Stimulated activated CD8-positive, alpha-beta memory T cell treated with anti-CD3 and anti-CD28 coated beads, Interleukin-4, amount 100 ng/mL, for 1 hour (primary cell): ENCODE measurements at places on chromosomes 12 and 14.

DNA sequence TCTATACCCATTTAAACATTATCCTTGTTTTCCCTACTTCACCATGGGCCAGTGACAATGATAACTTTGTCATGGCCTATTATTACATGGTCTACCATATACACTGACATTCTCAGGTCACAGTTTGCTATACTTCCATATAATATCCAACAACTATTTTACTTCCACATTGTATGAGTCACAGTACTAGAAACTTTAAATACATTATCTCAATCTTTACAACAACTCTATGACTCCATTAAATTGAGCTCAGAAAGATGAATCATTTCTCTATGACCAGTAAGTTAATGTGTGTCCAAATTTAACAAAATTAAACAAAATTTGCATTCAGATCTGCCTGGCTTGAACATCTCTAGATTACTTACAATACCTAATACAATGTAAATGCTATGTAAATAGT is 93.9 kb downstream of the PLEKHG7 start:
- no peak for DNase-seq

DNA sequence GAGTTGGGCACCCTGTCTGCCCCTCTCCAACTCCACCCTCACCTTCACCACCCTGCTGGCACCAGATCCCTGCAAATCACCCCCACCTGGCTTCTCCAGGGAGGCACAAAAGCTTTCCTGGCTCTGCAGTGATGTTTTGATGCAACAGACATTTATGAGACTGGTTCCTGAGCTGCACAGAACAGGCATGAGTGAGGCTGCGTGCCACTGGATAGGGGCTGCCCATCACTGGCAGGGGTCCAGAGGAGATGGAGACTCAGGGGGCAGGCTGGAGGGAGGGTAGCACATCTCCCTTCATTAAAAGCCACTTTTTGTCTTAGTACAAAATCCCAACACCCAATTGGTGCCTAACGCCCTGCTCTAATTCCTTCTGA is 17.3 kb upstream of the ZDHHC22 start:
- DNase-seq: no peak

- no peak for DNase-seq
These were observed at the start of gene RND1 for GRCh38 chr12:48865281-48866051. TSS of gene RND1 (minus strand) at chr12:48865870. CDS start at chr12:48865767, 103 bp downstream.

- DNase-seq: no peak
These were observed 496 bp downstream of the PPP2R5C start for GRCh38 chr14:101761881-101762529.

DNA sequence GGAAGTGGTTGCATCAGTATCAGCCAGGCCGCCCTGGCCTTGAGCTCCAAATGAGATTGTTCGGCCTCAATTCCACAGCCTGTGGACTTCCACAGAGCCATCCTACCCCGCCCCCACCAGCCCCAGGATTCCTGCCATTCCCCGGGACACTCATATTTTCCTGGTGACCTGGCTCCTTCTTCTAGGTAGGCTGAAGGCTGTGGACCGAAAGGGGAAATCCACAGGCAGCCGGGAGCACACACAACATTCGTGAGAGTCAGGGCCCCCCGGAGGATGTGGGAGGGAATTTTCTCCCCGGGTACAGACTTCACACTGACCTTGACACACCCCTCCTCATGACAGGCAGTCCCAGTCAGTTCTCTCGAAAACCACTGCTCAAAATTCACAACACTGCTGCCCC is 39.9 kb downstream of the RIN3 start:
- DNase-seq: no peak

DNA sequence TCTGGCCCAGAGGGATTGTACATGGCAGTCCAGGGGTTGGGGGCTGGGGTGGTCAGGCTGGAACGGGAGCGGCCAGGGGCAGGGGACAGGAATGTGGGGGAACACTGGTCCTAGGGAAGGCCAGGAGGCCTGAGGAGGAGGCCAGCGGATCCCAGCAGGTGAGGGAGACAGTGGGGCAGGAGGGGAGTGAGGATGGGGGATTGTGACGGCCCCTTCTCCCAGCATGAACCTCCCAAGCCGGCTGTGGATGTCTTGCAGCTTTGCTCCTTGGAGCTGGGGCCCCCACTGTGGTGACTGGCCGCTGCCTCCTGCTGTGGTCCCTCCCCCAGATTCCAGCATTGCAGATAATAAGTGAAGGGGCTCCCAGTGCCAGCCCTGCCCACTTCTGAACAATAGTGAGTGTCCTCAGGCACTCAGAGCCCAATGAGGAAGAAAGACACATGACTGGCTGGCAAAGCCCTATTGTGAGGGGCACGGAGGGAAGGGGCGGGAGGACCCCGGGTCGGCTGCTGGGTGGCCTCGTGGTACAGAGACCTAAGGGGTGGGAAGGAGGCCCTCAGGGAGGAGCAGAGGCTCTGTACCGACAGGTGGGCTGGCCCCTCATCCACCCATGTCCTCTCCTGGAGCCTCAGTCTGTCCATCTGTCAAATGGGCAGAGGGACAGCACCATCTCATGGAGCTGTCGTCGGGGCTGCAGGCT is 215.0 kb downstream of the KIF26A start:
- no peak for DNase-seq

- DNase-seq: no peak
These were observed 14.3 kb downstream of the SERPINA1 start for GRCh38 chr14:94374116-94374515.

DNA sequence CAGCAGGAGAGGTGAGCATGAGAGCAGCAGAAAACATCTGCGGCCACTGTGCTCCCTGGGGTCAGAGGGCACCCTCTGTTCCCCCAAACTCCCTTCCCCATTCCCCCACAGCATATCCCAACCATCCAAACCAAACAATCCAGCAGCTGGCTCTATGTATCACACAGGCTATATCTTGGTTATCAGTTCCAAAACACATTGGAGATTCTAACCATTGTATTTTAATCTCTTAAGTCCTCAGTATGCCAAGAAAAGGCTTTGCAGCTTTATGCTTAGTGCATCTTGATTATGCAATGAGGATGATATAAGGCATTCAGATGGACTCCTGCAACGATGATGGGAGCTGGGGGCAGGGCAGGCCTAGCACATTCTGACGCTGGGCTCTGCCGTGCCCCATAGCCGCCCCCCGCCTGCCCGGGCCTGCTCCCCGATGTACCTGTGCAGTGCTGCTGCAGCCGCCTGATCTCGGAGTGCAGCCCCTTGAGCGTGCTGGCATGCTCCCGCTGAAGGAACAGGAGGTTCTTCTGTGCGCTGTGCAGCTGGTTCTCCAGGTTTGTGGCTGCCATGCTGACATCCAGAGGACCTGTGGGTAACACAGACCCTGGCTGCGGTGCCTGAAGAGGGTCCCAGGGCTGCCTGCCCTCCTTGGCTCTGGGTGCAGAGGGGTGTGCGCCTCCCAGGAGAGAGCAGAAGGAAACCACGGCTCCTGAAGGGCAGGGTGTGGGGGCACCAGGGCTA is 29.6 kb downstream of the CCDC92 start:
- no peak for DNase-seq

- DNase-seq: no peak
These were observed at the start of gene HCAR1 for GRCh38 chr12:122730215-122731014. TSS of gene HCAR1 (minus strand) at chr12:122730844. CDS start at chr12:122730339, 505 bp downstream.

DNA sequence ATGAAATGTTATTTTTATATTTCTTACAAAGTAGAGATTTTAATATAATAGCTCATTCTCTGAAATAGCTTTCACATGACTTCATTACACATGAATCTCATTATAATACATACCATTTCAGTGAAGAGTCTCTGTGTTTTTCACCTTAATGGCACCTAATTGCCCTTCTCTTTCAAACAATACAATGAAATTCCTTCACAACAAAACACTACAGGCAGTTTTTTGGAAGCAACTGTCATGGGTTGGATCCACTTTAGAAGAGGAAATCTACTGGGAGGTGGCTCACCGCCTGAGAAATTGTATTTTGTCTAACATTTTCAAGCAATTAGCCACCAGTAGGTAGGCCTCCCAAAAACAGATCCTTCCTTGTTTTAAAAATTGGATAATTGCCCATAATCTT is 40.3 kb upstream of the RGS6 start:
- no peak for DNase-seq

GRCh38 chr12:4874671-4875070 is 35.0 kb upstream of the KCNA1 start:
- DNase-seq: no peak

GRCh38 chr12:50922820-50923219 is 29.5 kb upstream of the HIGD1C start:
- no peak for DNase-seq

DNA sequence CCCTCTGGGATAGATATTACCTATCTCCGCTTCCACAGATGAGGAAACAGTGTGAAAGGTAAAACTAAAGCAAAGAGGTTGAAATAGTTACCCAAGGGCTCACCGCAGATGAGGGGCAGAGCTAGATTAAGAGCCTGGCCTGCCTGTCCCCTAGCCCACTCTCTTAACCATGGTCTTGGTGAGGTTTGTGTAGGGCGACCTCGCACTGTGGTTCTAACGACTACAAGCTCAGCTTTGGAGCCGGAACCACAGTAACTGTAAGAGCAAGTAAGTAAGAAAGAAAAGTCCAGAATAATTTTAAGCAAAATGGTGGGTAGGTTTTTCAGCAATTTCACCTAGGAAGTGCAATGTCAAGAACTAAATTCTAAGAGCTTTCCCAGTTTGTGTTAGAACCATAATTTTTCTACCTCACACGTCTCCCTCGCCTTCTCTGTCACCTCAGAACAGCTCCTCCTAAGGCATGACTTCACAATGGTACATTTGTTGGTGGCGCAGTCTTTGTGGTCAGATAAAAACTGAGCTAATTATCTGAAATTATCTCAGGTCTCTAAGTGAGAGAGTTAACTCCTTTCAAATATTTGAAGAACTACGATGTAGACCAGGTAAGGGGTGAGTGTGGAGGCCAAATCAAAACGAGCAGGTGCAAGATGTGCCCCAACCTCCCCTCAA is 64.8 kb downstream of the DAD1 start:
- DNase-seq: no peak

- no peak for DNase-seq
These were observed 5.5 kb upstream of the ZNF641 start for GRCh38 chr12:48356041-48356768.

- DNase-seq: no peak
These were observed 50.8 kb upstream of the AP4S1 start for GRCh38 chr14:30974628-30975027.

GRCh38 chr12:48078901-48079300 is 27.0 kb downstream of the SENP1 start:
- DNase-seq: no peak

- DNase-seq: no peak
These were observed 333 bp upstream of the KCNA1 start for GRCh38 chr12:4909410-4909733.

DNA sequence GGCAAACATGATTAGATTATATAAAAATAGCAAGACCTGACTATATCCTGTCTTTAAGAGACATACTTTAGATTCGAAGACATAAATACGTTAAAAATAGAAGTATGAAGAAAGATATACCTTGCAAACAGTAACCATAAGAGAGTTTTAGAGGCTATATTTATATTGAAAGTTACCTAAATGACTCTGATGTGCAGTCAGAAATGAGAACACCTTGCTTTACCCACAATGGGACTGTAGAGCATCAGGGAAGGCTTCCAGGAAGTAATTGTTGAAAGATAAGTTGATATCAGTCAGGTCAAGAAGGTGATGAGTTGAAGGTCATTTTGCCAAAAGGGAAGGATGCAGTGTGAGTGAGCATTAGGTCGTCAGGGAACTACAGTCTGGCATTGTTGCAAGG is 110.2 kb downstream of the NEDD1 start:
- no peak for DNase-seq

DNA sequence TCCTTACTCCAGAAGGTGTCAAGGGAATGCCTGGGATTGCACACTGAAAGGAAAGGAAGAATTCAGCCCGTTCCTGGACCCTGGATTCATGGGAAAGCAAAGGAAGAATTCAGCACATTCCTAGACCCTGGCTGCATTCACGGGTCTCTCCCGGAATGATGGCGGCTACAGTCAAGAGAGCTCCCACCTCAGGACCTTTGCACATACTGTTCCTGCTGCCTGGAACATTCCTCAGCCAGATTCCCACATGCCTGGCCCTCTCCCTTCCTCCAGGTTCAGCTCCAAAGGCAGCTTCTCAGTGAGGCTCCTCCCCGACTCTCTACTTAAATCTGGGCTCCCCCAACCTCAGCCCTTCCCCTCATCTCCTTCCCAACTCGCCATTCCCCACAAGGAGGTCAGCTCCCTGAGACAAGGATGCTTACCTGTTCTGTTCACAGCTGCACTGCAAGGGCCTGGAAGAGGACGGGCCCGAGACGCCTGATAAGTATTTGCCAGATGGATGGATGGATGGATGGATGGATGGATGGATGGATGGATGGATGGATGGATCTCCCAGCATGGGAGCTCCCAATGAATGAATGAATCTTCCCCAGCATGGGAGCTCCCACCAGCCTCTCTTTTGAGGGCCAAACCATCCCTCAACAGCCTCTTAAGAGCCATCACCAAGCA is 77.4 kb downstream of the NCOR2 start:
- DNase-seq: no peak

DNA sequence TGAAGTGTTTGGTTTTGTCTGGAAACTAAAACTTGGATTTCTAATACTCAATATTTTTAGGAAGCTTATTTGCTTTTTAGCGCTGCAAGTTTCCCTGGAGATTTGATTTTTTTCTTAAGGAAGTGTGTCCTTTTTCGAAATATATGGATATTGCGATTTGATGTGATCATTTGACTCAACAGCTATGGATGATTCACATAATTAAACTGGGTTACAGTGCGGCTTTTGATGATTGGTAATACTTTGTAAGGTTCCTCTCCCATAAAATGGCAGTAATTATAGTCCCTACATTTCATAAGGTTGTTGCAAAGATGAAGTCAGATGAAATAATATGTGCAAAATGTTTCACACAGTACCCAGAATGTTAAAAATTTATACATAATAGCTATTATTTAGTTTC is 13.1 kb downstream of the LDHB start:
- no peak for DNase-seq

GRCh38 chr14:56592746-56593544 is 13.3 kb downstream of the TMEM260 start:
- DNase-seq: no peak

- DNase-seq: no peak
These were observed 45.5 kb upstream of the GUCY2C start for GRCh38 chr12:14741942-14742341.

- DNase-seq: no peak
These were observed 7.8 kb downstream of the ATN1 start for GRCh38 chr12:6935371-6936193.

GRCh38 chr12:104498211-104498801 is 41.6 kb downstream of the CHST11 start:
- DNase-seq: no peak

GRCh38 chr14:101062601-101063000 is 159.1 kb upstream of the RTL1 start:
- DNase-seq: no peak

DNA sequence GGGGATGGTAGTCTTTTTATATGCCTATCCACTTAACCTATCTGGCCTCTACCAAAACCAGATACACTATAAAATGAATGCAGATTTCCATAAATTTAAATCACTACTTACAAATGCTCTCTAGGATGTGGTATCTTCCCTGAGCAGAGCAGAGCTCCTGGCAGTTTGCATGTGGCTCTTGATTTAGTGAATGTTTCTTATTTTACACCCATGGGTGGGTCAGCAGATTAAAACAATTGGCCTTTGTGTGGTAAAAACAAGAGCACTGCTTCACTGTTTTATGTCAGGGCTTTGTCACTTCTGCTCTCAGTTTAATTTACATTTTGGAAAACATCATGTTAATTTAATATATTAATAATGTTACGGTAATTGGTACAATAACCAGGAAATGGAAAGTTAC is 5.5 kb downstream of the TAS2R19 start:
- DNase-seq: no peak

- no peak for DNase-seq
These were observed 147.9 kb upstream of the SEL1L start for GRCh38 chr14:81681541-81681940.

- peak; percentile 42 for DNase-seq
These were observed 473.1 kb downstream of the TMEM121 start for GRCh38 chr14:105999361-106000028.
